ENCODE measurements at places on chromosomes 12 and 14. TPM values are rescaled to one million over a fixed set of nuclear protein-coding genes. Genes with fewer than 3 reads are reported as not detected.

GRCh38 chr14:22552827-22553076 is 36.3 kb downstream of the DAD1 start:
- DNase-seq: no peak

CCDC175 gene
- polyA plus RNA-seq: not detected

- no peak for DNase-seq
Measured at GRCh38 chr14:85475113-85475512, 54.8 kb upstream of the FLRT2 start.

DNA sequence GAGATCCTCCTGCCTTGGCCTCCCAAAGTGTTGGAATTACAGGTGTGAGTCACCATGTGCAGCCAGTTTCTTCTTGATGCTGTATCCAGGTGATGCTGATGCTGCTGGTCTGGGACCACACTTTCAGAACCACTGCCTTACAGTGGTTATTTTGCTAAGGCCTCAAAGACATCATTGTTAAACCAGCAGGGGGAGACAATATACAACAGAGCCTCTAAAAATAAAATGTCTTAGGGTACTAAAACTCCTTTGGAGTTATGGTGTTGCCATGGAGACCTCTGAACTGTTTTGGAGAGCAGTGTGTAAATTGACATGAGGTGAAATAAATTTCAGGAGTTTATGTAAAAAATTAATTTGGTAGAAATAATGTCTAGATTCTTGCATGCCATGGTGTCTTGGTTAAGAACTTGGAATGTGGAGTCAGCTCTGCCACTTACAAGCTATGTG is 1.1 kb upstream of the ARG2 start:
- peak; percentile 65 for DNase-seq

SLC7A7 gene
- 31.8 TPM for polyA plus RNA-seq

GRCh38 chr14:97280526-97280925 is 483.3 kb downstream of the VRK1 start:
- DNase-seq: no peak

GRCh38 chr12:63496654-63497053 is 171.6 kb downstream of the DPY19L2 start:
- DNase-seq: no peak

DNA sequence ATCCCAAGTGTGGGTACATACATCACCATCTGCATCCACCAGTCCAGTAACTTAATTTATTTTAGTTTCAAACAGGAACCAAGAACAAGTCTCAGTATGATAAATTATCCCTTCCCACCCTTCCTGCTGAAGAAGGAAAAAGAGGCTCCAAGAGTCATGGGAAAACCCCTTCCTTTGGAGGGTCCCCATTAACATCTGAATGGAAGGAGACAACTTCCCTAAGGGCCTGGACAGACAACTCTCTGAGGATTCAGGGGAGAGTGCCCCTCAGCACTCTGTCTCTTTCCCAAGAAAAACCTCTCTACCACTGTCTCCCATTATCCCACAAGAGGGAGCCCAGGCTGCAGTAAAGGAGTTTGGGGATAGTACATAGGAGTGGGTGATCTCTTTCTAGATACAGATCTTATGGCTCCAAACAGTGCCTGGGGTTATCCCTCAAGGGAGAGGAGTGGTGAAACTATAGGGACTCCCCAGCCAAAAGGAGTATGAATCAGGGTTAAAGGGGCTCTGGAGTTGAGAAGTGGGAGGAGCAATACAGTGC is 6.2 kb downstream of the WNT10B start:
- DNase-seq: no peak

SERPINA10 gene
- not detected for polyA plus RNA-seq

KRT86 gene
- polyA plus RNA-seq: 0.50 TPM

- no peak for DNase-seq
Measured at GRCh38 chr12:78340406-78340805, 509.7 kb downstream of the NAV3 start.

- DNase-seq: no peak
Measured at GRCh38 chr12:128694445-128694844, 129.3 kb downstream of the SLC15A4 start.

CPM gene
- polyA plus RNA-seq: 4.7 TPM

Measured in muscle of arm (tissue), 14 donors.